RWPE2 (cell line): ENCODE measurements at places on chromosomes 6 and 20.

GRCh38 chr6:49636713-49637349 is at the start of gene RHAG:
RHAG (minus strand) TSS chr6:49636839; CDS start chr6:49636812, 27 bp downstream.
- no peak for DNase-seq

DNA sequence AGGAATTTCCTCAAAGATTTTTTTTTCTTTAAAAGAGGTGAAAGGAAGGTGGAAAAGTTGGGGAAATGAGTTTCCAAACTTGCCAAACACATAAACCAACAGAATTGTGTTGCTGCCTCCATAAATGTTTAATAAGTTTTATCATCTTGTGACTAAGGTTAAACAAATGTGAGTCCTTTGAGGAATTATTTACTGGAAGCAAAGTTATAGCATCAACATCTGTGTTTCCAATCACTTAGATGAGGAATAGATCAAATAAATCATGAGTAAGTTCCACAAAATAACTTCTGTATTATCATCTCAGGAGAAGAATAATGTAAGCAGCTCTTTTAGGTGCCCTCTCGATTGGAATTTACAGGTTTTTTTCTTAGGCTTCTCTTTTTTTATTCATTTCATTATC is 20.5 kb downstream of the TSHZ2 start:
- no peak for DNase-seq

GRCh38 chr20:60030471-60030870 is 72.2 kb downstream of the CDH26 start:
- peak; percentile 35 for DNase-seq

DNA sequence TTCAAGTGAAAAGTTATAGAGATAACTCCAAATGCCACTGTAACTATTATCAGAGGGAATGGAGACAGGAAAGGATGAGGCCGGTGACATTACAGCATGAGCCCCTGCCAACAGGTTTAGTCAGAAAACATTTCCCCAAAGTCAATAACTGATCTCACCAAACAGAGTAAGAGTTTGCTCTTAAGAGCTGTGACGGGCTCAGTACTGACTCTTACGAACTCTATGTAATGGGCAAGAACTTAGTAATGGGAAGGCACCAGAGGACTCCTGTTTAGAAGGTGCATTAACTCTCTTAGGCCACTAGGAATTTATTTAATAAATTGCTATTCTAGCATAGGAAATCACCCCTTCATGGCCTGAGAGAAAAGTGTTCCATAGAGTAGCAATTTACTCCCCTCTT is 76.8 kb downstream of the SAMD5 start:
- DNase-seq: no peak
